ENCODE measurements at places on chromosomes 5 and 9.

DNA sequence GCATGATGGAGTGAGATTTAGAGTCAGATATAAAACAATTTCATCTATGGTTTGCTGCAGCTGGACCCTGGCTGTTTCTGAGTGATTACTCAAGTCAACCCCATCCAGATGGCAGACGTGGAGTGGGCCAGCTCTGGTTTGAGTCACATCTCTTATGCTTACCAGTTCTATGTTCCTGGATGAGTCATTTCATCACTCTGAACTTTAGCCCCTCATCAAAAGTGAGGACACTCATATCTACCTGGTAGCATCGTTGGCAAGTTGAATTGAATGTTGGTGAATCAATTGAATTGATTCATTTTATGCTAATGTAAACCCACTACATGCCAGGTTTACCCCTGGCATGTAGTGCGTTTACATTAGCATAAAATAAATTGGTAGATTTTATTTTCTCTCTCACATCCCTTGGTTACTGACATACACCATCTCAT lies 176.4 kb downstream of the FGF18 start:
- DNase-seq: no peak

DNA sequence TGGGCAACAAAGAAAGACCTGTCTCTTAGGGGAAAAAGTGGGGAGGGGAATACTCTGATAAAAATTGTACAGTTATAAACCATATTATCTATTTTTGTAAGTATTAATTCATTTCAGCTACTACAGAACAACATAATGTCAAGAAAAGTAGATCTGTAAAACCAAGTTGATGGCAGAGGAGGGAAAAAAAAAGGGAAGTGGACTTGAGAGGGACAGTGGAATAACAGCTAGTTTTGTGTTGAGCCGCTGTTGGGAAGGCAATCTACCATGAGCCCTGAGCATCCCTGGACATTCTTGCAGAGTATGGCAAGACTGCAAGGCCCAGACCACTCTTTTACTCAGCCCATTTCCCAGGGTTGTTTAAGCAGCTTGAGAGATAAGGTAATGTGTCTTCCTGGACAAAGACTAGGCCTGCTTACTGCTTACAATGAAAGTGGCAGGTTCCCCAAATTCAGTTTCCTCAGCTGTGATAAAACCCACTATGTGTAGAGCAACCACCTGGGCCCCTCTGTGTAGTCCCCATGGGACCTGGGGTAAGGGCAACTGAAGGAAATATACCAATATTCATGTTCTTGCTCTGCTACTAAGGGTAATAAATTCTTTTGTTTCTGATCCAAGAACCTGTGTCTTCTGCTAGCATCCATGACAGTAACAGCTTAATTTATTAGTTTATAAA lies 25.0 kb downstream of the CEP120 start:
- no peak for DNase-seq

DNA sequence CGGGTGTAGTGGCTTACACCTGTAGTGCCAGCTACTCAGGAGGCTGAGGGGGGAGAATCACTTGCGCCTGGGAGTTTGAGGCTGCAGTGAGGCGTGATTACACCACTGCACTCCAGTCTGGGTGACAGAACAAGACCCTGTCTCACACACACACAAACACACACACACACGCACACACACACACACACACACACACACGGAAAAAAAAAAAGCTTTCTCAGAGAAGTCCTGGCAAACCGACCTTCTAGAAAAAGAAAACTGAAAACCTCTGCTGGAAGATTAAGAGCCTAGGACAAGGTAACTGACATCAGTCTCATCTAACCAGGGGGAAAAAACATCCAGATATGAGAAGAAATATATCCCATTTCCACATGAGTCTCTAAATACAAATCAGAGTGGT lies 140.3 kb upstream of the RETREG1 start:
- no peak for DNase-seq

- peak; percentile 56 for DNase-seq
Measured at GRCh38 chr9:98315551-98316060, 60.2 kb upstream of the TBC1D2 start.

DNA sequence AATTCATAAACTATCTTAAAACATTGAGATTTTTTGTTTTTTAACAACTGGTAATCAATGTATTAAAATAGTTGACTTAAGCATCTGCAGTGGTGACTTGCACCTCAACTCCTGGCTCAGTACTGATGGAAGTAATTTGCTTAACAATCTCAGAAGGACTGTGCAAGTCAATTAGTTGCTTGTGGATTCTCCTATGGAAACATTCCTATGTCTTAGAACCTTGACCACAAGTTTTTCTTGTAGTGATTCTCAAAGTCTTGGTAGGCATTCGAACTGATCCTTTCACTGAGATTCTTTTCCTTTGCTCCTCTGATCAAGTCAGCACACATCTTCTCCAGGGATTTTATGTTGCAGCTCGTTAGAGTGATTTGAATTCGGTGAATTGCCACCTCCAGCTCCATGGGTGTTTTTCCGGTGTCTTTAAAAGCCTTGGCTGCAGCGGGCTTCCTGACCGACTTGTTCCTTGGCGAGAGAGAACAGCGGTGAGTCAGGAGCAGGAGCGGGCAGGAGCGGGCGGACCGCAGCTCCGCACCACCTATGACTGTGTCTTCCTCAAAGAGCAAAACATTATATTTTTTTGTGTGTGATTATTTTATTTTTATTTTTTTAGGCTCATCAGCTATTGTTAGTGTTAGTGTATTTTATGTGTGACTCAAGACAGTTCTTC lies 21.1 kb downstream of the HMGXB3 start:
- DNase-seq: no peak

- DNase-seq: no peak
Measured at GRCh38 chr9:138009016-138009802, 131.6 kb downstream of the CACNA1B start.

DNA sequence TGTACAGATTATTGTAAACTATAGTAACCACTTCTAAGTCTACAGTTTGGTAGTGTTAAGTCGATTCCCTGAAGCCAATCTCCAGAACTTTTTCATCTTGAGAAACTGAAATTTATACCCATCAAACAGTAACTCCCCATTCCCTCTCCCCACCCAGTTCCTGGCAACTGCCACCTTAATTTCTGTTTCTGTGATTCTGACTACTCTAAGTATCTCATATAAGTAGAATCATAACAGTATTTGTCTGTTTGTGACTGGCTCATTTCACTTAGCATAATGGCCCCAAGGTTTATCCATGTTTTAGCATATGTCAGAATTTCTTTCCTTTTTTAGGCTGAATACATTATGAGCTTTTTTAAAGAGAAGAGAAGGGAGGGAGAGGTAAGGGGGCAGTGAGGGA lies 61.4 kb downstream of the SPOCK1 start:
- DNase-seq: no peak
